ENCODE measurements at places on chromosomes 2 and 18.

DNA sequence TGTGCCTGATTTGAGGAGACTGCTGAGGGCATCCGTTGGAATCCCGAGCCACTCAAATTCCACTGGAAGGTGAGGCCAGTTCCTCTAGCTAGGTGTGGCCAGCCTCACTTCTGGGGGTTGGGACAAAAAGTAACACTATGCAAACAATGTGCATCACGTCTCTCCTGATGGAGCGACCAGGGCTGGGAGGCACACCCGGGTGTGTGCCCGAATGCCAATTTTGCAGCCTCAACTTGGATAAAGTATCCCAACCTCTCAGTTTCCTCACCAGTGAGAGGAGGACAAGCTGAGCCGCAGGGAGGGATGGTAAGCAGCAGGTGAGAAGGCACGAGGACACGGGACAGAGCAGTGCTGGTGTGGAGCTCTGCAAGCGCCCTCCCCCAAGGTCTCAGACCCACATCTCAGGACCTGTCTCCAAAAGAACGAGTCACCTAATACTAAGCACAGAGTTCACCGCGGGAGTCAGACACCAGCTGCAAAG is 218.3 kb downstream of the HAUS1 start:
- H3K4me1 ChIP-seq: peaks cover 11% of the 10 kb centered on the region
- no peak overlapping the region for H3K27ac ChIP-seq
- no peaks in the 10 kb centered on the region for H3K36me3 ChIP-seq
- H3K4me3 ChIP-seq: no peak overlapping the region
- no peaks in the 10 kb centered on the region for H3K27me3 ChIP-seq
- DNase-seq: no peak

DNA sequence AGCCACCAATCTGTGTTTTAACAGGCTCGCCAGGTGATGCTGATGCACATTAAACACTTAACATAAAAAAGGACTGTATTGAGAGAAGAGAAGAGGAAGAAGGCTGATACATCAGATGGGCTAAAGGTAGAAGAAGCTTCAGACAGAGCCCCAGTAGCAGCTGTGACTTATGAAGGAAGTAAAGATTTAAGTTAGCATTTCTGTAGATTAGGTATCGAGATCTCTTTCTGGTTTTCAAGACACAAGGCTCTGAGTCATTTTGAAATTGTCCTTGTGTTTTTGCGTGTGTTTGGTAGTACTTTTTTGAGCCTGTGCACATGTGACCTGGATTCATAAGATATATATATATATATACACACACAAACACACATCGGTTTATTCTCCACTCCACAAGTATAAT is 40.6 kb upstream of the GCFC2 start:
- peaks cover 41% of the 10 kb centered on the region for H3K27me3 ChIP-seq
- H3K27ac ChIP-seq: no peak overlapping the region
- H3K36me3 ChIP-seq: peaks cover 1% of the 10 kb centered on the region
- DNase-seq: no peak

GRCh38 chr2:220648628-220649027 is 923.5 kb downstream of the EPHA4 start:
- H3K4me3 ChIP-seq: no peak overlapping the region
- peaks cover 20% of the 10 kb centered on the region for H3K27me3 ChIP-seq
- H3K27ac ChIP-seq: no peak overlapping the region
- peaks cover 4% of the 10 kb centered on the region for H3K4me1 ChIP-seq
- no peak for DNase-seq

- H3K4me3 ChIP-seq: no peak overlapping the region
- H3K27me3 ChIP-seq: no peaks in the 10 kb centered on the region
- DNase-seq: no peak
- H3K36me3 ChIP-seq: peaks cover 4% of the 10 kb centered on the region
Observed at GRCh38 chr2:219155054-219155644, 5.5 kb downstream of the NHEJ1 start.

DNA sequence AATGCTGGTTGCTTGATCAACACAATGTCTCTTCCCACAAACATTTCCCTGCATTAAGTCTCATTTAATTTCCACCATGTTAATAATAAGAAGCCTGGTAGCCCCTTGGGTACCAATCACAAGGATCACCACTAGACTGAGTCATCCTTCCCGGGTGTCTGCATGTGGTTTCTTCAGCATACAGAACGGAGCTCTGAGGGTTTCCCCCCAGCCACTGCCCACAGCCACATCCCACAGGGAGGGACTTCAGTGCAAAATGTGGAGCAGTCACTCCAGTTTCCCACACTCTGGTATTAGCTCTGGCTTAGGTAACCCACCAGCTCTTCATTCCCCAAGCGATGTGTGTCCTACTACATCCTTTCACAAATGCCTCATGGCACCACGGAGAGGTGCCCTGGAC is 42.7 kb upstream of the POLE4 start:
- H3K4me3 ChIP-seq: peak overlapping the region; percentile 53
- no peak for DNase-seq
- peaks cover 17% of the 10 kb centered on the region for H3K4me1 ChIP-seq
- H3K27me3 ChIP-seq: peaks cover 87% of the 10 kb centered on the region

GRCh38 chr2:6977113-6977741 is 60.0 kb downstream of the RNF144A start:
- H3K36me3 ChIP-seq: no peaks in the 10 kb centered on the region
- no peaks in the 10 kb centered on the region for H3K4me1 ChIP-seq
- no peak for DNase-seq
- H3K27me3 ChIP-seq: no peaks in the 10 kb centered on the region
- H3K4me3 ChIP-seq: no peak overlapping the region
- no peak overlapping the region for H3K27ac ChIP-seq

DNA sequence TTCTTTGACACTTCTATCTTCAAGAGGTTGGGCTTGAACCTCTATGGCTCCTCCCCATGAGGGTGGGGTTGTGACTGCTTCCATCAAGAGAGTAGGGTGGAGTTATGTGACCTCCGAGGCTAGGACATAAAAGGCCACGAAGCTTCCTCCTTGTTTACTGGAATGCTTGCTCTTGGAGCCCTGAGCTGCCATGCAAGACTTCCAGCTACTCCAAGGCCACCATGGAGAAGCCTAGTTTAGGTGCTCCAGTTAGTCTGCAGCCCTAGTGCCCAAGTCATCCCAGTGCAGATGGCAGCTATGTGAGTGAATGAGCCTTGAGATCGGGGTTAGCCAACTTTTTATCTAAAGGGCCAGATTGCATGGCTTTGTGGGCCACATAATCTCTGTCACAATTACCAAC is 2.4 kb upstream of the MERTK start:
- H3K4me3 ChIP-seq: no peak overlapping the region
- no peak for DNase-seq
- peaks cover 7% of the 10 kb centered on the region for H3K4me1 ChIP-seq
- H3K27me3 ChIP-seq: peaks cover 14% of the 10 kb centered on the region
- H3K27ac ChIP-seq: no peak overlapping the region

GRCh38 chr18:24293254-24293653 is 104.4 kb downstream of the OSBPL1A start:
- H3K4me3 ChIP-seq: no peak overlapping the region
- H3K27me3 ChIP-seq: no peaks in the 10 kb centered on the region
- H3K36me3 ChIP-seq: peaks cover 2% of the 10 kb centered on the region
- no peak for DNase-seq
- H3K4me1 ChIP-seq: peaks cover 2% of the 10 kb centered on the region

- no peak for DNase-seq
- H3K27ac ChIP-seq: no peak overlapping the region
- peaks cover 12% of the 10 kb centered on the region for H3K27me3 ChIP-seq
- no peaks in the 10 kb centered on the region for H3K36me3 ChIP-seq
- H3K4me1 ChIP-seq: peaks cover 6% of the 10 kb centered on the region
- no peak overlapping the region for H3K4me3 ChIP-seq
Observed at GRCh38 chr18:25921677-25922421, 168.6 kb downstream of the SS18 start.

DNA sequence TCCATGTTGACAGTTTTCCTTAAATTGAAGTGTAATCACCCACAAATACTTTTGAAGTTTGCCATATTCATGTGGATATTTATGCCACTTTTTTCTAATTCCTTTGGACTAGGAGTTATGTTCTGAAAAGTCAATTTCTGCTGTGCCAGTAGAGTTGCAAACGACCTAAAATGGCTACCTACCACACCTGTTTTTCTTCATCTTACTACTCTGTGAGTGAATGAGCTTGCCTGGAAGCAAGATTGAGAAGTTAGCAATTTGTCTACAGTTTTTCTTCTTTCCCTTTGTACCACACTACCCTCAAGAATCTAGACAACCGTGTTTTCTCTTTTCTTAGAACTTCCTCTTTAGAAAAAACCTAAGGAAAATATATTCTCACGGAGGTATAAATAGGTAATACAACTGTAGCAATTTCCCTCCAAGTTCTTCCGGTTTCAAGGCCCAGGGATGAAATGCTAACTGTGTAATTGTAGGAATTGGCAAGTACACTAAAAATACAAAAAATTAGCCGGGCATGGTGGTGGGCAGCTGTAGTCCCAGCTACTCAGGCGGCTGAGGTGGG is 7.3 kb upstream of the SLC39A10 start:
- H3K4me3 ChIP-seq: no peak overlapping the region
- no peaks in the 10 kb centered on the region for H3K27me3 ChIP-seq
- H3K36me3 ChIP-seq: no peaks in the 10 kb centered on the region
- no peak overlapping the region for H3K27ac ChIP-seq

DNA sequence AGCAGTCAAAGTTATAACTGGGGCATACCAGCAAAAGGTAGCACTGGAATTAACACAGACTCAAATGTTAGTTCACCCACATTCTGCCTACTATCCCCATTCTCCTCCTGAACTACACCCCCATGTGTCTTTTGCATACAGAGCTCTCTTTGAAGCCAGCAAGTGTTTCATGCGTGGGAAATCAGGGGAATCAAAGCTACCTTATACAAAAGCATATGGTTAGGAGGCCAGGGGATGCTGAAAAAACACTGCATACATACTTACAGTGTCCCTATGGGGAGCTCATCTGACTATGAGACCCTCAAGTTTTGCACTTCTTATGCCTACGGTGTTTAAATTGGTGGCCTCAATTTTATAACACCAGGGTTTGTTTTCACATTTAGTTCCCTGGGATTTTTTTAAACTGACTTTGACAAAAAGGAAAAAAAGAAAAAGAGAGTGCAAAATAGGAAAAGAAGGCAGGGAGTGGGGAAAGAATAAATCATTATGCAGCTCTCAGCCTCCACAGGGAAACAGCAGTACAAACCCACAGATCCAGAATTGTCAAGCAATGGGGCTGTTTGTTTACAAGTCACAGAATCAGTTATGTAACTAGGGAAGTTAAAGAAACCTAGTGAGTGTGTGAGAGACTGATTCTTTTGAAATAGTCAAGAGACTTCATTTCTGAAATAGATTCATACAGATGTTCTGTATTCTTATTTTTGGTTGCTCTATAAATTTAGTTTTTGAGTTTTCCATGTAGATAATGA is 20.1 kb upstream of the PPP3R1 start:
- DNase-seq: no peak
- no peaks in the 10 kb centered on the region for H3K36me3 ChIP-seq
- H3K27me3 ChIP-seq: peaks cover 16% of the 10 kb centered on the region
- no peak overlapping the region for H3K4me3 ChIP-seq

- H3K4me3 ChIP-seq: no peak overlapping the region
- peak overlapping the region; percentile 88 for H3K27ac ChIP-seq
- H3K36me3 ChIP-seq: peaks cover 11% of the 10 kb centered on the region
- no peak for DNase-seq
- peaks cover 19% of the 10 kb centered on the region for H3K4me1 ChIP-seq
Observed at GRCh38 chr18:2547477-2548087, 23.7 kb downstream of the METTL4 start.

DNA sequence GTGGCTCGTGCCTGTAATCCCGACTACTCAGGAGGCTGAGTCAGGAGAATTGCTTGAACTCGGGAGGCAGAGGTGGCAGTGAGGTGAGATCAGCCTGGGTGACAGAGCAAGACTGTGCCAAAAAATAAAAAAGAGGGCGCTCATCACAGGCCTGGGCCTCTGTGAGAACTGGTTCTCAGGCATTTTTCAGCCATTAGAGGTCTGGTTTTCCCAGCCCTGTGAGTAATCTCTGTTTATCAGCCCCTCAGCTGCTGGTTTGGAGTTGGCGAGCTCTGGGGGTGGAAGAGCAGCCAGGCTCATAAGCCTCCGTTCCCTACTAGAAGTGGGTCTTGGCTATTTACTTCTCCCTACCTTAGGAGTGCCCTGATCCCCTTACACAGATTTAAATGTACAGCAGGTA is 53.1 kb downstream of the CHRNA1 start:
- no peaks in the 10 kb centered on the region for H3K36me3 ChIP-seq
- no peak overlapping the region for H3K4me3 ChIP-seq
- no peak overlapping the region for H3K27ac ChIP-seq
- H3K27me3 ChIP-seq: peaks cover 30% of the 10 kb centered on the region

- H3K4me3 ChIP-seq: no peak overlapping the region
- peaks cover 16% of the 10 kb centered on the region for H3K27me3 ChIP-seq
- peaks cover 3% of the 10 kb centered on the region for H3K36me3 ChIP-seq
- peaks cover 4% of the 10 kb centered on the region for H3K4me1 ChIP-seq
Observed at GRCh38 chr2:10266133-10266620, 36.5 kb upstream of the HPCAL1 start.

- DNase-seq: no peak
- no peak overlapping the region for H3K27ac ChIP-seq
- H3K27me3 ChIP-seq: peaks cover 43% of the 10 kb centered on the region
- no peak overlapping the region for H3K4me3 ChIP-seq
Observed at GRCh38 chr18:44786688-44787087, 106.0 kb downstream of the SETBP1 start.

- H3K4me3 ChIP-seq: no peak overlapping the region
- no peaks in the 10 kb centered on the region for H3K36me3 ChIP-seq
- peaks cover 9% of the 10 kb centered on the region for H3K4me1 ChIP-seq
- H3K27me3 ChIP-seq: peaks cover 16% of the 10 kb centered on the region
- no peak overlapping the region for H3K27ac ChIP-seq
Observed at GRCh38 chr2:143801561-143801960, 672.3 kb downstream of the ARHGAP15 start.

Data from T-helper 17 cell (primary cell).